ENCODE measurements at places on chromosomes 12 and 14.

DNA sequence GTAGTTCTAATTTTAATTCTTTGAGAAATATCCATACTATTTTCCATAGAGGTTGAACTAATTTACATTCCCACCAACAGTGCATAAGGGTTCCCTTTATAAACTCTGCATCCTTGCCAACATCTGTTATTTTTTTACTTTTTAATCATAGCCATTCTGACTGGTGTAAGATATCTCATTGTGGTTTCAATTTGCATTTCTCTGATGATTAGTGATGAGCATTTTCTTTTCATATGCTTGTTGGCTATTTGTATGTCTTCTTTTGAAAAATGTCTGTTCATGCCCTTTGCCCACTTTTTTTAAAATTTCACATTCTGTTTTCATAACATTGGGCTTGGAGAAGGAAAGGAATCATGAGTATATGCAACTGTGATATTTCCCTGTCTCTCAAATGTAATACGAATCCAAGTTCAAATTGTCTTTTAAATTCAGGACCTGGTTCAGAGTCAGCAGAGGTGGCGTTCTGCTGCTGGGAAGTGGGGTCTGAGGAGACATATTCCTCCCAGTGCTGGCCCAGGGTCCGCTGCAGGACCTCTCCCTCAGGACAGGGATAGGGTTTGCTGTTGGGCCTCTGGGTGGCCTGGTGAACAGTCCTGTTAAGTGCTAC is 81.2 kb upstream of the ETV6 start:
- no peak for DNase-seq

- DNase-seq: no peak
These were observed 40.8 kb upstream of the SPTLC2 start for GRCh38 chr14:77657280-77657679.

- DNase-seq: no peak
These were observed 176.0 kb downstream of the EGLN3 start for GRCh38 chr14:33774723-33775470.

- DNase-seq: no peak
These were observed 44.6 kb downstream of the SRGAP1 start for GRCh38 chr12:63888908-63889635.

- DNase-seq: no peak
These were observed 319.2 kb downstream of the BCL11B start for GRCh38 chr14:98952593-98953350.

DNA sequence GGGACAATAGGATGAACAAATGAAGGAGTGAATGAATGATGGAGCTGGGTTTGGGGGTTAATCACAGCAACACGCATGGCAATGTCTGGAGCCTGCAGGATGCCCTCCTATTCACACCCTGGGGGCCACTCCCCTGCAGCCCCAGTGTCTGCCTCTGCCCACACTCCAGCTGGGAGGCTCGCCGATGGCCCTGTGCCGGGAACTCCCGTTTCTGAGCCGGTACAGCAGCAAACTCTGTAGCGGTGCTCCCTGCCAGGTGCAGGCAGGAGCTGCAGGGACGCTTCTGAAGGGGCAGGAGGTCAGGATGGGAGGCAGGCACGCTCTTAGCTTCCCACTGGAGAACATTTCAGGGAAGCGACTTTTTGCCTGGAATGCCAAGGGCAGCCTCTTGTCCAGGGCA is 55.4 kb upstream of the NCOR2 start:
- DNase-seq: no peak

DNA sequence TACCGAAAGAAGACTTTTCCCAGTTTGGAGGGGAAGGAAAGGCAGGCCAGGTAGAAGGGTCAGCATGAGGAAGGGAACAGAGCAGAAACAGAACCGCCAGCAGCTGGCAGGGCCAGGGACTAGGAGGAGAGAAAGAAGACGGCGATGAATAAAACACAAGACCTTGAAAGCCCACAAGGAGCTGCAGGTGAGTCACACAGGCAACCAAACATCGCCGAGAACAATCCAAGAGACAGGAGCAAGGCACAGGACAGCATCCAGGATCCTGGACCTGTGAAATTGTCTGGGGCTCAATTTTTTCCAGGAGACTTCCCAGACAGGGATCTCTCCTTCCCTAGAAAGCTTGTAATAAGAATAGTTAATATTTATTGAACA is 47.3 kb downstream of the NUAK1 start:
- no peak for DNase-seq

DNA sequence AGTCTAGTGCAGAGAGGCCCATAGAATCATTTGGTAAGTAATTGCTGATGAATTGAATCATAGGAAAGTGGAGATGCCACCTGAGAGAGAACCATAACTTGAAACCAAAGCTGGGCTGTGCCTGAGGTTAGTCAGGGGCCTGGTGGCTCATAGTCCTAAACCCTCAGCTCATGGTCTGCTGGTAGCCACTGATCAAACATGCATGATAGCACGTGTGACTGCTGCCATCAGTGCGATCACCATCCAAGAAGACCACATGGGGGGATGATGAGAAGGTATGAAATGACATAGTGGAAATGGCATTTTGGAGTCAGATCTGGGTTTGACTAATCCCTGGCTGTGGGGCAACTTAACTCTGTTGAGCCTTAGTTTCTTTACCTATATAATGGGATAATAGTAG is 190.5 kb downstream of the CACNA1C start:
- DNase-seq: no peak

- no peak for DNase-seq
These were observed 79.7 kb downstream of the SPTB start for GRCh38 chr14:64800000-64800399.

DNA sequence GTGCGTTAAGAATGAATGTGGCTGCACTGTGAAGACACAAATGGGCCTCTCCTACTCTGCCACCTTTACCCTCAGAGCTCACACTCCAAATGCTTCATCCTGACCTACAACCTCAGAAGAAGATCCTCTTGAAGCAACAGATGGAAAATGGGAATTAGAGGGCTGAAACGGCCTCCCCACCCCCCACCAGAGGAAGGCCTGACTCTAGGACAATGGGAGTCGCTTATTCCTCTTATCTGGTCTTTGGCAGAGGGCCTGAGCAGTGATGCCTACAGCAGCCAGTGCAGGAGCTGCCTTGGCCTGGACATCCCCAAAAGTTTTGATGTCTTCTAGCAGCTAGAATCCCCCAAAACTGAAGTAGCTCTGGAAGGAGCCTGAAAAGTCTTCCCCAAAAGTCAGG is 29.2 kb downstream of the BTBD7 start:
- no peak for DNase-seq

DNA sequence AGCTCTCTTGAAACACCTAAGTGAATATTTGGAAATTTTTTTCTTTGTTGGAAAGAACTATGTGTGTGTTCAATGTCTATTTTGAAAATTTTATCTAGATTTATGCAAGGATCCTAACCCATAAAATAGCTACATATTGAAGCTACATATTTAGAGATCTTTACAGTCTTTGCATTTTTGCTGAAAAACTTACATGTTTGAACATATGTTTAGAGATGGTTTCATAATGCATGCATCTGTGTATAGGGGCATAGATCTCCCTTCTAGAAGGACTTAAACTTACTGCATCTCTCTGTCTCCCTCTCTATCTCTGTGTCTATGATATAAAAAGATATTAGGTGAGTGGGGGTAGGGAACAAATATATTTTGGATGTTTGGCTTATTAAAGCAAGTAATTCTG is 8.2 kb upstream of the HOXC4 start:
- no peak for DNase-seq

GRCh38 chr14:31280871-31281220 is 73.3 kb upstream of the HECTD1 start:
- DNase-seq: no peak

DNA sequence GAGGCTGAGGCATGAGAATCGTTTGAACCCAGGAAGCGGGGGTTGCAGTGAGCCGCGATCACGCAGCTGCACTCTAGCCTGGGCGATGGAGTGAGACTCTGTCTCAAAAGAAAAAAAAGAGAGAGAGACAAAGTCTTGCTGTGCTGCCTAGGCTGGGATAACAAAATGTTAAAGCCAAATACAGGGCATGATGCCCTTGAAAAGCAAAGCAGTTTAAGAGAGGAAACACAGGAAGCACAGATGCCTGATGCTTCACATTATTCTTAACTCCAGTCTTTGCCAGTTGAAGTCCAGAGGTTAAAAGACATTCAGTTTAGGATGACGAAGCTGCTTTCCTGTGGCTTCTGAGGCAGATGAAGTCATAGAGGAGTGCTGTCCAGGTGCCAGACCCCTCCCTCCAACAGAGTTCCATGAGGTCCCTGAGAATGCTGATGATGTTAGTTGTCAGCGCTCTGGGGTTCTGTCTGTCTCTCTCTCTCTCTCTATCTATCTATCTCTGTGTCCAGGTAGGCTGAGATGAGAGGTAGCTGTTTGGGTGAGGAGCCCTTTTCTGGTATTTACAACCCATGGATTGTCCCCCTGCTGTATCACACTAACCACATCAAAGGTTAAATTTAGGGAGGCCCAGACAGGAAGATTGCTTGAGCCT is 4.9 kb upstream of the MRPL52 start:
- DNase-seq: peak; percentile 47

GRCh38 chr12:22722779-22723178 is 97.8 kb downstream of the ETNK1 start:
- no peak for DNase-seq

GRCh38 chr12:39671898-39672875 is 52.6 kb upstream of the ABCD2 start:
- DNase-seq: no peak

DNA sequence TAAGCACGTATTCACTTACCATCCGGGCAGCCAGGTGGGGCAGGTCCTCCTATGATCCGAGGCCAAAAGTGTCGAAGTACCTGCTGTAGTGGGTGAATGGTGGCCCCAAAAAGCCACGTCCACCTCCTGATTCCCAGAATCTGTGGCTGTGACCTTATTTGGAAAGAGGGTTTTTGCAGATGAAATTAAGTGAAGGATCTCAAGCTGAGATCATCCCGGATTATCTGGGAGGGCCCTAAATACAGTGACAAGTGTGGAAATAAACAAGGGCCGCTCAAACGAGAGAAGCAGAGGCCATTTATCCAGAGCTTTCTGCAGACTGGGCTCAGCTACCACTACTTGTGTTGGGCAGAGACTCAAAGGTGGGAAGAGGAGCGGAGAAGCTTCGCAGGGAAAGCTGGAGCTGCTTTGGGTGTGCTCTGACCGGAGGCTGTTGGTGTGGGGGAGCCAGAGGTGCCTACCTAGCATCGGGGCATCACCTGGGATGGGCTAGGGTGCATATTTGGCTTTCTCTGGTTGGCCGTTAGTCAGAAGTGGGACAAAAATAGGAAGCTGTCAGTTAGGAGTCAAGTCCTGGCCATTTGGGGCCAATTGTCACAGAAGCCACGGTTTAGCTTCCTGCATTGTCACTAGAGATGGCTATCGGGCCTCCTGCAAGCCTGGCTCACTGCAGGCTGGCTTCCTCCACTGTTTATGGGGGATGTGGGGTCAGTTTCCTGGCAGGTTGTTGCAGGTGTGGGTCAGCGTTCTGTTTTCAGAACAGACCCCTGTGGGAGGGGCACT is 27.8 kb upstream of the DLK1 start:
- no peak for DNase-seq

DNA sequence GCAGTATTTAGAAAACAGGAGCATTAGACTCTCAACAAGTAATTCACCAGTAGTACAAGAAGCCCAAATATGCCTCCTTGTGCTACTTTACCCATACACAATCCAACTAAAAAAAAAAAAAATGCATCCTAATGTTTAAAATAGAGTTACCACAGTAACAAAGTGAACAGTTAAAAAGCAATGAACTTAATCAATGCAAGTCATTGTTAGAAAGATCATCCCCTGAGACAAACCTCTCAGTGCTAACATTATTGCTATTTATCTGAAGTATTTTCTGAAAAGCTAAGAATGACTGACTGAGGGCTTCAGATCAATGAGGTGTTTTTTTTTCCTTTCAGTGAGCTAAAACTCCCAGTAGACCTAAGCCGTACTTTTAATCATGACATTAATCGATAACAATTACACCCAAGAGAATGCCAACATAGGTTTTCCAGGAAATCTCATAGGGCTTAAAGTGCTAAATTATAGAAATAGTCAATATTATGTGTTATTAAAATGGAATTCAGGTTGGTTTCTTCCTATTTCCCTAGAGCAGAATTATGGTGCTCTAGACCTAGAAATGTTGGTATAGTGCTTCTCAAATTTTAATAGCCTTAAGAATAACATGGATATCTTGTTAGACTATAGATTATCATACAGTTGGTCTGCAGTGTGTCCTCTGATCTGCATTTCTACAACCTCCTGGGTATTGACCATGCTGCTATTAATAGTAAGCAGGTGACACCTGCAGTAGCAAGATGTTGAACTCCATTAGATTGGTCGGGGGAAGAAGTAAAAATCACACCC is 123.0 kb downstream of the PRKD1 start:
- DNase-seq: no peak

DNA sequence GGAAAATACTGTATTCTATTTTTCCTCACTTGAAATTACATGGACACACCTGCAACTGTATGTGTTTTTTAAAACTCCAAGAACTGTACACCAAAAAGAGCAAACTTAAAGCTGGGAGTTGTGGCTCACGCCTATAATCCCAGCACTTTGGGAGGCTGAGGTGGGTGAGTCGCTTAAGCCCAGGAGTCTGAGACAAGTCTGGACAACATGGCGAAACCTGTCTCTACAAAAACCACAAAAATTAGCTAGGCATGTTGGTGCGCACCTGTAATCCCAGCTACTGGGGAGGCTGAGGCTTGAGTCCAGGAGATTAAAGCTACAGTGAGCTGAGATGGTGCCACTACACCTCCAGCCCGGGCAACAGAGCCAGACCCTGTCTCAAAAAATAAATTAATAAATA is 95.9 kb downstream of the SINHCAF start:
- DNase-seq: no peak

GRCh38 chr14:75648066-75648838 is 12.4 kb downstream of the ERG28 start:
- no peak for DNase-seq

- no peak for DNase-seq
These were observed 42.8 kb downstream of the KDM2B start for GRCh38 chr12:121537814-121538698.

- DNase-seq: peak; percentile 4
These were observed 55.9 kb downstream of the FERMT2 start for GRCh38 chr14:52895000-52895399.

- no peak for DNase-seq
These were observed 1.5 kb downstream of the CAND1 start for GRCh38 chr12:67270622-67271021.

DNA sequence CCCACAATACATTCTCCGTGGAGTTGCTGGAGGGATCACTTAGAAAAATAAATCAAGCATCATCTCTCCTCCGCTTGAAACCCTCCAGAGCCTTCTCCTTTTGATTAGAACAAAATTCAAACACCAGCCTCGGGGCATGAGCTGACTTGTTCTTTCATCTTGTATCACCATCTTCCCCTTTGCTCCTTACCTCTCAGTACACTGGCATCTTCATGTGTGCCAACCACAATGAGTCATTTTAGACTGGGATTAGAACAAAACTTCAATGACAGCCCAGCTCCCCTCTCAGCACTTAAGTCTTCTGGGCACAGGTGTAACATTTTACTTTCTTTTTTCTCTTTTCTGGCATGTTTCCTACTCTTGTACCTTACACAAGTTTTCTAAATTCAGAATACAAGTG is 1159.2 kb upstream of the TMEM132C start:
- no peak for DNase-seq

GRCh38 chr14:54252072-54252730 is 144.6 kb upstream of the CDKN3 start:
- DNase-seq: no peak

GRCh38 chr12:85956081-85956480 is 82.0 kb downstream of the NTS start:
- DNase-seq: peak; percentile 24

- no peak for DNase-seq
These were observed 93.2 kb downstream of the FBXO33 start for GRCh38 chr14:39339003-39339402.

Measured in spinal cord (tissue), 10 donors.